Fibroblast of pulmonary artery (primary cell): ENCODE measurements at places on chromosomes 16 and 17.
A peak's percentile ranks its signal among the peaks of the same experiment; 100 is the strongest.

- no peak for DNase-seq
Observed at GRCh38 chr17:76270770-76271668, 5.9 kb downstream of the UBALD2 start.

- DNase-seq: no peak
Observed at GRCh38 chr16:88800277-88800592, 3.4 kb upstream of the CDT1 start.

GRCh38 chr16:28010671-28011070 lies 52.8 kb downstream of the GSG1L start:
- peak; percentile 44 for DNase-seq

GRCh38 chr17:68701046-68701445 lies 99.9 kb upstream of the FAM20A start:
- DNase-seq: no peak

GRCh38 chr17:75205793-75206163 lies 299 bp downstream of the NUP85 start:
- DNase-seq: no peak
